Activated naive CD8-positive, alpha-beta T cell treated with anti-CD3 and anti-CD28 coated beads, Interleukin-2, amount 50 U/mL, for 24 hours (primary cell): ENCODE measurements at places on chromosomes 4 and X.
A peak's percentile ranks its signal among the peaks of the same experiment; 100 is the strongest.

- H3K27ac ChIP-seq = no peak overlapping the region
- H3K36me3 ChIP-seq = no peaks in the 10 kb centered on the region
- H3K27me3 ChIP-seq = no peaks in the 10 kb centered on the region
- no peak for DNase-seq
These were observed 294.3 kb upstream of the TENM3 start for GRCh38 chr4:181948839-181949382.

DNA sequence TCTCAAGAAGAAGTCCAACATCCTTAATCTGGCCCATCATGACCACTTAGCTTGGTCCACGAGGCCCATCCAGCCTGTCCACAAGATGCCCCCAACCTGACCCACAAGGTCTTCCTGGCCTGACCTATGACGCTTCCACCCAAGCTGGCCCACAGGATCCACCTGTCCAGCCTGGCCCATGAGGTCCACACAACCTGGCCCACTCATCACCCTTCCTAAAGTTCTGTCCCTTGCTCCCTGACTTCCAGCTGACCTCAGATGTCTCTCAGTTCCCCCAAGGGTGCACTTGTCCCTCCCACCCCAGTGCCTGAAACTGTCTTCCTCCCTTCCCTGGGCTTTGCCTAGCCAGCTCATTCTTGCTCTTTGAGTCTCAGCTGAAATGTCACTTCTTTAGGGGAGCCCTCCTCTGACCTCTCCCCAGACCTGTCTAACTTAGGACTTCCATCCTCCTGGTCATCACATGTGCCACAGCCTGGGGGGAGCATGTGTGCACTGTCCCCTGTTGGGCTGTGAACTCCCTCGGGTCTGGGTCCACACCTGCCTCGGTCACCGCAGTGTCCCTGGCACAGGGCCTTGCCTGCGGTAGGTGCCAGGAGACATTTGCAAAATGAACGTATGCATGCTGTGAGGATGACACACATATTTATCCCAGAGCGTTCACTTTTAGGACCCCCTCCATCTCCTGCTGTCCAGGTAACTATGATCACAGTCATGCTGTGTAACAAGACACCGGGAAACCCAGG is 61.7 kb downstream of the EVC start:
- H3K27me3 ChIP-seq = peaks cover 3% of the 10 kb centered on the region
- H3K27ac ChIP-seq = no peak overlapping the region
- no peaks in the 10 kb centered on the region for H3K4me1 ChIP-seq
- H3K4me3 ChIP-seq = no peak overlapping the region
- DNase-seq = no peak

GRCh38 chrX:150361070-150361776 is 1.9 kb upstream of the MAMLD1 start:
- peak overlapping the region; percentile 74 for H3K4me3 ChIP-seq
- H3K27me3 ChIP-seq = peaks cover 25% of the 10 kb centered on the region
- peaks cover 14% of the 10 kb centered on the region for H3K4me1 ChIP-seq
- H3K36me3 ChIP-seq = no peaks in the 10 kb centered on the region

- H3K4me3 ChIP-seq = no peak overlapping the region
- H3K36me3 ChIP-seq = no peaks in the 10 kb centered on the region
- DNase-seq = no peak
- H3K27me3 ChIP-seq = no peaks in the 10 kb centered on the region
- H3K27ac ChIP-seq = no peak overlapping the region
These were observed 651.6 kb upstream of the PITX2 start for GRCh38 chr4:111274486-111274885.

DNA sequence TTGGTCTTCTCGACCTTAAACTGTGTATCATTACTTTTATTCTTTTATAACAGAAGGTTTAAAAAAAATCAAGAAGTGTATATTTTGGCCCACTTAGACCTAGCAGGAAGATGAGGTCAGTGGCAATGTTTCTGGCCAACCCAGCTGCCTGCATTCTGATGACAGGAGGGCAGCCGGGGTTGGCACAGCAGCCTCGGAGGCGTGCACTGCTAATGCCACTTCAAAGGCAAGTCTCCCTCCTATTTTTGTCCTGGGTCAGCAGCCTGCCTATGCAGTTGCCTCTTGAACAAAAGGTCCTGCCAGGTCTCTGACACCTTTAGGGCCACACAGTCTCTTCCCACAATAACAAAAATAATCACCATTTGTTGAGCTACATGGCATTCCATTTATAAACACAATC is 89.4 kb upstream of the MYOZ2 start:
- no peak for DNase-seq
- peaks cover 3% of the 10 kb centered on the region for H3K4me1 ChIP-seq
- H3K27ac ChIP-seq = no peak overlapping the region
- peaks cover 5% of the 10 kb centered on the region for H3K27me3 ChIP-seq

DNA sequence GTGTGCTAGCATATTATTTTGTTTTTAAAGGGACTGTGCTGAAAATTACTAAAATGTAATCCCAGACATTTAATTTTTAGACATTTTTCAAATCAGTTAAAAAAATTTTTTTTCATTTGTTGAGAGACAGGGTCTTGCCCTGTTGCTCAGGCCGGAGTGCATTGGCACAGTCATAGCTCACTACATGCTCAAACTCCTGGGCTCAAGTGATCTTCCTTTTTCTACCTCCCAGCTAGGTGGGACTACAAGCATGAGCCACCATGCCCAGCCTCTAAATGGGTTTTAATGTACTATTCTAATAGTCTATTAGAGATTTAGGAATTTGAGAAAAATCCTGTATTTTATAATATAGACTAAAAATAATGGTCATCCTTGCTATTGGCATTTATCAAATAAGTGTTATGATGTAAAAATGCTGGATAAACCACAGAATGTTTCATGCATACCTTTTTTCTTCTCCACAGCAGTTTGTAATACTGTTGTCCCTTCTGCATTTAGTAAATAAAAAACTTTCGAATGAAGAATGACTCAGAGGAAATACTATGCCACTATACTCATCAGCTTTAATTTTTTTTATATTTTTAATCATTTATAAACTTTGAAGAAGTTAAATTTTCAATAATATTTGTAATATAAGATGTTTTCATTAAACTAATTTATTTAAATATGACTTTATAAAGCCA is 29.9 kb downstream of the CPEB2 start:
- no peak for DNase-seq
- no peaks in the 10 kb centered on the region for H3K27me3 ChIP-seq
- H3K4me1 ChIP-seq = peaks cover 7% of the 10 kb centered on the region
- H3K4me3 ChIP-seq = no peak overlapping the region

DNA sequence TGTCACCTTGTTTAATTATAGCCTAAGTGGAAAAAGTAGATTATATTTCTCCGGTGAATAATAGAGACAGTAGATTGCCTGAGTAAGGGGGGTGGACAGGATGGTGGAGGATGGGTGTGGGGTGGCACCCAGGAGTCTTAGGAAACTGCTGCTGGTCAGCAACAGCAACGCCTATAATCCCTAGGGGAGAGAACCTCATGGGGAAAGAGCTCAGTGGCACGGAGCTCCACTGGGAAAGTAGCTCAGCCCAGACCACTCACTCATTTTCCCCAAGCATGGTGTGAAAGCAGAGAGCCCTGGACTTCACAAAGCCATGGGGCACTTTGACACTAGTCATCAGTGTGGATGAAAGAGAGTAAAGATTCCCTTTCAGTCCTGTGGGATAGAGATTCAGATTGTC is 31.1 kb downstream of the METTL14 start:
- H3K27me3 ChIP-seq = no peaks in the 10 kb centered on the region
- no peak overlapping the region for H3K4me3 ChIP-seq
- no peak for DNase-seq
- H3K27ac ChIP-seq = no peak overlapping the region
